Globus pallidus (tissue), 1 donor: ENCODE measurements at places on chromosomes 1 and 21.

DNA sequence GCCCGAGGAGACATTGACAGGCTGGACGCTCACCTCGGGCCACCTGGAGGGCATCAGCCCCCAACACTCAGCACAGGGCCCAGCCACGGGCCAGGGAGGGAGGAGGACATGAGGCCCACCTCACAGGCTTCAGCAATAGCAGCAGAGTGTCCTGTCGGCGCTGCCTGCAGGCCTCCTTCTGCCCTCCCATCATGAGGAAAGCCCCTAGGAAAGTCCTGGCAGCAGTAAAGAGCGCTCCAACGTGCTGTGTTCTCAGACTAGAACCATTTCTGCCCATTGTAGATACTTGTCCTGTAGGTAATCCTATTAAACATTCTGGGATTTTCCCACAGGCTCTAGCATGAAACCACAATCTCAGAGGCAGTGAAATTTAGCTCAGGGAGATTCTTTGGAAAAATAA is 62.0 kb upstream of the GALNT2 start:
- no peak for DNase-seq

DNA sequence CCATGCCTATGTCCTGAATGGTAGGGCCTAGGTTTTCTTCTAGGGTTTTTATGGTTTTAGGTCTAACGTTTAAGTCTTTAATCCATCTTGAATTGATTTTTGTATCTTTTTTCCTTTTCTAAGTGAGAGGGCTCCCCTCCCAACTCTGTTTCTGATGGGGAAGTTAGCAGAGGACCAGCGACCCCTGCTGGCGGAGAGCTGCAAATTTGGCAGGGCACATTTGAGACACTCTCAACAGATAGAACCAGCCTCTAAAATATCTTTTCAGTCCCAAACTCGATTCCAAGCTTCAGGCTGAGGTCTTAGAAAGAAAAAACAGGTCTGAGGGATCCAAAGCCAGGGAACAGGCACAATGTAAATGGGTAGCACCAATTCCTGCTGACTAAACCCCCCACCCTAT is 32.5 kb downstream of the LRRC3 start:
- no peak for DNase-seq

- DNase-seq, result no peak
These were observed 148.2 kb downstream of the FCRL5 start for GRCh38 chr1:157404063-157404501.

DNA sequence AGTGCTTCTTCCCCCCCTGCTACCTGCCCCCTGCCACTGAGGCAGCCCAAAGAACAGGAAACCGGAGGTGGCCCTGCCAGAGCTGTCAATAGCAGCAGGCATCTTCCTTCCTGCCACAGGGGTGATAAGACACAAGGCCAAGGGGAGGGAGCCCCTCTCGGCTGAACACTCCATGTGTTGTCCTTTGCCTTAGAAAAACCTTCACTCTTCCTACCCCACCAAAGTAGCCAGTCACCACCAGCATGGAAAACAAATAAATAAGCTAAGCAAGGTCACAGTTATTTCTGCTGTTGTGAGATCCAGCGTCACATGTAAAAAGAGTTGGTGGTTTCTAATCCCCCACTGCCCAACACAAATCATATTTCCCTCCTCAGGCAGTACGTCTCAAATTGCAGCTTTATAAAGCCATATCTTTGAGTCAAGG is 104.8 kb upstream of the DPT start:
- no peak for DNase-seq

GRCh38 chr1:20602851-20603450 is 14.1 kb downstream of the CDA start:
- no peak for DNase-seq

DNA sequence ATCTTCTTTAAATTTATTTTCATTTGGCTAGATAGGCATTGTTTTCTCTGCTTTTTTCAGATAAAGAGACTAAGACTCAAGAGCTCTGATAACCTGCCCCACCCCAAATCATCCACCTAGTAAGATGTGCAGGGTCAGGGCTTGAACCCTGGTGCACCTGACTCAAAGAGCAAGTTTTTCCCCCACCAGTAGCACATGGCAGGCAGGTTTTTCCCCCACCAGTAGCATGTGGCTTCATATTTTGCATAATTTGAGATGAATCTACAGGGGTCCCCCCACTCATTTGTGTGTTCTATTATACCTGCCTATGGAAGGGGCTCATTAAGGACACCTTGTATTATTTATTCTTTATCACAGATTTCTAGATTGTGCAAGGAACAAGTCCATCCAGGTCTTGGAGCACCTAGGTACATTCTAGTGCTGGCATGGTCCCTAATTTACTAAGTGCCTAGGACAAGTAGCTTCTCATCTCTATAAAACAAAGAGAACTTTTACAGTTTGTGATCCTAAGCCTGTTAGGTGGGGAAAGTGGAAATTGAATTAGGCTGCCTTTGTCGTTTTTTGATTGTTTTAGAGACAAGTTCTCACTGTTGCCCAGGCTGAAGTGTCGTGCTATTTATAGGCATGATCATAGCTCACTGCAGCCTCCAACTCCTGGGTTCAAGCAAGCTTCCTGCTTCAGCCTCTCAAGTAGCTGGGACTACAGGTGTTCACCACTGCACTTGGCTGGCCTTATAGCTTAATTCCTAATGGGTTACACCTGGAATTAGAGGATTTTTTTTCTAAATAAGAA is 13.2 kb upstream of the CTSE start:
- DNase-seq, result no peak

GRCh38 chr1:203271018-203271743 is 34.1 kb upstream of the BTG2 start:
- DNase-seq, result peak; percentile 63

GRCh38 chr1:224722838-224723237 is 106.7 kb downstream of the CNIH3 start:
- no peak for DNase-seq

- no peak for DNase-seq
These were observed 237.0 kb downstream of the MRPL39 start for GRCh38 chr21:25370311-25370744.

GRCh38 chr21:38800924-38801744 is 4.6 kb upstream of the ETS2 start:
- no peak for DNase-seq

DNA sequence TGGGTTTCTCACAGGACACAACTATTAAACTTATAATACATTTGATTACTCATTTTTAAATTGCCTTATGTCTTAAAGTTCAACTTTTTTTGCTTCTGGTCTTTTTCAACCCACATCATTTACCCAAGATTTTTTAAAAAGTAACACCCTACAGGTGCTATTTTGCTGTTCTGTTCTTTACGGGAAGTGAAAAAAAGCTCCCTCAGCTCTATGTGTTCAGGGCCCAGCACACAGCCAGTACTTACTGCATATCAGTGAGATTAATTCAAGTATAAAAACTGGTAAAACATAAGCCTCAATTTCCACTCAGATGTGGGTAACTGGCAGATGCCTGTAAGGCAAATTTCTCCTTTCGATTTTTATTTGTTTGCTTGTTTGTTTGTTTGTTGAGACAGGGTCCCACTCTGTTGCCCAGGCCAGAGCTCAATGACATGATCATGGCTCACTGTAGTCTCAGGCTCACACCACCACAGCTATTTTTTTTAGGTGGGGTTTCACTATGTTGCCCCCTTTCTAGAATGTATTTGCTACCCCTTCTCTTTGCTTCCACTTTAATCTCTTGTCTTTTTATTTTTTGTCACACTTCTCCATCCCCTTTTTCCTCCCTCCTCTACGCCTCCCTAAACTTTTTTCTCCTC is 20.3 kb downstream of the RNASEL start:
- DNase-seq, result no peak

DNA sequence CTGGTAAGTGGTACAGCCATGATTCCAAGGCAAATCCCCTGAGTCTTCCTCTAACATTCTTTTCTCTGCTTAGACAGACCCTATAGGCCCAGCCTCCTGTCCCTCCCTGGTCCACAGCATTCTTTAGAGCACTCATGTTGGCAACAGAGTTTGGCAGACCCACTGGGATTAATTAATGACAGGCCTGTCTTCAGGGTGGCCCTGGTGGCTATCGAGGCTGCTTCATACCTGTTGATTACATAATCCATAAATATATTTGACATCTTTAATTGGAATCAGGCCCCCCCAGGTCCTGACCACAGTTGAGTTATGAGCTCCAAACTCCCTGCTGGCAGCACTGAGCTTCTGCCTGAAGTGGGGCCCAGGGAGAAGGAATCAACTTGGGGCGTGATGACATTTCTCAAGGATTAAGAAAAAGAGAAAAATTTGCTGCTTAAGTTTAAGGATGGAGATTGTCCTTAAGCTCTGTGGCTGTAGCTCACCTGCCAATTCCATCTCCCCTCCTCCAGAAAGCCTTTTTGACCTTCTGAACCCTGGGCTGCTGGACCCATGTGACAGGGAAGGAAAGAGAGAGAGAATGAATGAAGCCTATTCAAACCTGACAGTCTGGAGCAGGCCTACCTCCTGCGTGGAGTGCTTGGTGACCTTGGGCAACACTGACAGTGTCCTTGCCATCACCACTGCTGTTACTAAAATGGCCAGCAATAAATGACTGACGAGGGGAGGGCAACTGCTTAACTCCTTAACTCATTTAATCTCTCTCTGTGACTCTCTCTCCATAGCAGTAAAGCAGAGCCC is 156.6 kb downstream of the TRABD2B start:
- no peak for DNase-seq

GRCh38 chr1:225697428-225697827 is 44.5 kb upstream of the ENAH start:
- no peak for DNase-seq

- no peak for DNase-seq
These were observed 12.2 kb upstream of the GJA5 start for GRCh38 chr1:147772570-147772969.

GRCh38 chr1:155834296-155834926 is 22.6 kb downstream of the GON4L start:
- no peak for DNase-seq
